Pons (tissue), 1 donor: ENCODE measurements at places on chromosomes 6 and 20.
A peak's percentile ranks its signal among the peaks of the same experiment; 100 is the strongest.

GRCh38 chr20:60787276-60787675 is 464.8 kb upstream of the CDH4 start:
- DNase-seq = no peak

DNA sequence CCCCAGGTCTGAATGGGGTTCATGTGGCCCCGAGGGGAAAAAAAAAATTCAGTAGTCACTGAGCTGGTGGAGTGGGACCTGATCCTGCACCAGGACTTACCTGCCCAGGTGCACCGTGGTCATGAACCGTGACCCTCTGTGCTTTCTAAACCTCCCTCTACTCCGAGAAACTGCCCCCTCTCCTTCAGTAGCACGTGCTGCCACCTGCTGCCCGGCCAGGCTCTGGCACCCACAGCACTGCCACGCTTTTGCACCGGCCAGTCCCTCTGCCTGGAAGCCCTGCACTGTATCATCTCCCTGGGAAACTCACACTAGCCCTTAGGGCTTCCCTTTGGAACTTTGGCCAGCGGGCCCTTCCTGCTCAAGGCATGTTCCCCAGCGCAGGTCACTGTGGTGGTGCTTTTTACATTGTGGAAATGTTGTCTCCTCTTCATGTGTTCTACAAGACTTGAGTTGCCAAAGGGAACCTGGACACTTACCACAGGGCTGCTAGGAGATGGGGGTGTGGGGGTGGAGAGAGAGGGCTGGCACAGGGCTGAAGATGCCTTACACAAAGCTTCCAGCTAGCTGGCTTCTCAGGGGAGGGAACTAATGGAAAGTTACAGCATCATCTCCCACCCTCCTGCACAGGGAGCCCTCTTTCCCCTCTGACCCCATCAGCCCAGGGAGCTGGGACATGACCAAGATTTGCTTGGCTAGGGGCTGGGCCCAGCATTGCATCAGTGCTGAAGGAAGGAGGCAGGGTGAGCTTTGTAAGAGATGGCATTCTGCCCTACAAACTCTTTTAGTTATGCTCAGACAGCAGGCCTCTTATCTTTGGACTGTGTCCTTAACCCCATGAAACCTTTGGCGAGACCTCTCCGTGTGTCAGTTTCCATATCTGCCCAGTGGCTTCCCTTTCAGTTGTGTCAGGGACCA is 2.5 kb upstream of the PTPRT start:
- DNase-seq = peak; percentile 30

GRCh38 chr6:80316686-80317231 is 210.3 kb downstream of the BCKDHB start:
- peak; percentile 91 for DNase-seq

DNA sequence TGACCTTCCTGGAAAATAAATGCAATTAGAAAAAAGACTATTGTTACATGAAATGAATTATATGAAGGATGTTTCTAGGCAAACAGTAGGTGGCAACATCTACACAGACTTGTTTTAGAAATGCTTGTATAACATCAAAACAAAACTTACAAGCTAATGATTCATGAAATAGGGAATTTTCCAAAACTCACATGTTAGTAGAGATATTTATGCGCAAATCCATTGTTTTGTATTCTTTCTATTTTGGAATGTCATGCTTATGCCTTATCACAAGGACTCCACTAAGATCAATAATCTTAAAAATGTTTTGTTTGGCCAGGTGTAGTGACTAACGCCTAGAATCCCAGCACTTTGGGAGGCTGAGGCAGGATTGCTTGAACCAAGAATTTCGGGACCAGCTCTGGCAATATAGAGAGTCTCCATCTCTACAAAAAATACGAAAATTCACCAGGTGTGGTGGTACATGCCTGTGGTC is 32.3 kb upstream of the LGSN start:
- peak; percentile 72 for DNase-seq

- no peak for DNase-seq
These were observed 51.3 kb upstream of the EIF2S2 start for GRCh38 chr20:34163307-34163706.

DNA sequence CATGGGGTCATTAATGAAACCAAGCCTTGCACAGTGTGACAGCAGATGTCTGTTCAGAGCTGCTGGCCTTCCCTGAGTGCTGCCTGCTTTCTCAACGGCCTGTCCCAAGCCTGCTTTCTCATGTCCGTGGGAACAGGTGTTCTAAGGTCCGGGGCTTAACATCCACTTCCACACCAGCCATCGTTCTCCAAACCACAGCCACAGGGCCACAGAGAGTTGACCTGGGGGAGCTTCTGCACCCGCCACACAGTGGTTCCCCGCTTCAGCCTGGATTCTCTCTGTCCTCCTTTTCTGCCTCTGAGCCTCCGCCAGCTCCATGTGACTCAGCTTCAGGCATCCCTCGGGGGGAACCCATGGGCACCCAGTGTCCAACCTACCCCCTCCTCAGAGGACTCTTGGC is 26.9 kb upstream of the PPP1R3G start:
- DNase-seq = no peak

DNA sequence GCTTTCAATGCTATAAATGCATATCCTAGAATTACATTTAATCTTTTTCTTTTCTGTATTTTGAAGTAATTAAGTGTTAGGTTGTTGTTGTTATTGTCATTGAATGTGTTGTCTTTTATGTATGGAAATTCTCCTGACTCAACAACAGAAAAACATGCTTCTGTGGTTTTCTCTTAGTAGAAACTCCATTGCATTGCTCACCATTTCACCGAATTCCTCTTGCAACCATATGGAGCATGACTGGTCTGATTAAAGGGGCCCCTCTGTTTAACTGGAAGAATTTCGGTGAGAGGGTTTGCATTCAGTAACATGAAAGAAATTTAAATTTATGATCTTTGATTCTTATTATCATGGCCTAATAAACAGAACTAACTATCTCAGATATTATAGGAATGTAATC is 454.3 kb upstream of the JARID2 start:
- DNase-seq = no peak

DNA sequence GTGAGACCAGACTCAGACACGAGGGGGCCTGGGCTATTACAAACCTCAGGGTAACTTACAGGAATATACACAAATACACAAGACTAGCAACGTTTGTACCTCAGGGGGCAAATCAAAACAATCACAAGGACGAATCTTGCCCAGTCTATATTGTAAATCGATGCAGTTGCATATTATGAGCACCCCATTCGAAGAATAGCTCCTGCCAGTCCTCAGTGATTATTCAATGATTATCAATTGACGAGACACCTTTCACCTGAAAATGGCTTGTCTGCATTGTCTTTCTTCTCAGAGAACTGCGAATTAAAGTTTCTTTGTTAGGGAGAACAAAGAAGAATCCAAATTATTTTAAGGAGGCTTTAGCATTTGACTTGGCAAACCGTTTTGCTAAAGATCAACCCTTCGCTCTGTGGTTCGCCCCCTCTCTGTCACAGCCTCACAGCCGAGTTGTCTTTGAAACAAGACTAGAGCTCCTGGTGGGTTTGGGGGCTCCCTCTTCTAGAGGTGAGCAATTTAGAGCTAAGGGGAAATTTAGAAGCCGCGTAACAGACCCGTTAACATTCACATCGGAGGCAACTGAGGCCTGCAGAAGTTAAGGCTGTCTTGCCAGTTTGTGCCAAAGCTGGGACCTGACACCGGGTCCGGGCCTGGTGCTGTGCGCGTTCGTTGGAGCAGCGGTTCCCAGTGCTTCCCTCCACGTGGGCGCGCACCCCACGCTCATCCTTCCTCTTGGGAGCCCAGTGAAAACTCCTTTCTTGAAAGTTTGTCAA is 24.9 kb upstream of the MAP3K7 start:
- DNase-seq = no peak

- no peak for DNase-seq
These were observed 64.1 kb upstream of the DDR1 start for GRCh38 chr6:30820193-30820592.

GRCh38 chr20:64083804-64084684 is at the start of gene LKAAEAR1:
Gene LKAAEAR1, minus strand, starts transcription at chr20:64084398. Its CDS starts 179 bp downstream, at chr20:64084219.
- DNase-seq = no peak

DNA sequence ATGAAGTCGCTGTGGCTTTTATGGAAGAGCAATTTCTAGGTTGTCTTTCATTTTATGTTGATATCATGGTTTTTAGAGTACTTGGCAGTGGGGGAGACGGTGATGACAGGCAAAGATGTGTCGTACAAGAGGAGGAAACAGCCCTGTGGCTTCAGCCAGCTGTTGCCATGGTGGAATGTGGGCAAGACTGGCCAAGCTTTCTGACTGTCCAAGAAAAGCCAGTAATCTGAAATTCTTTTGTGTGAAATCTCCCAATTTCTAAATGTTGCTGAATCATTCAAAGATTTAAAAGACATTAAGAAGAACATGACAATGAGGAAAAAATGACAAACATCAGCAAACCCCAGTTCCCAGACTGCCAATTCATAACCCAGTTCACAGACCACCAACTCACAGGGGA is 23.1 kb downstream of the PFDN4 start:
- DNase-seq = no peak

GRCh38 chr20:57500235-57500634 is 24.7 kb downstream of the CTCFL start:
- no peak for DNase-seq

DNA sequence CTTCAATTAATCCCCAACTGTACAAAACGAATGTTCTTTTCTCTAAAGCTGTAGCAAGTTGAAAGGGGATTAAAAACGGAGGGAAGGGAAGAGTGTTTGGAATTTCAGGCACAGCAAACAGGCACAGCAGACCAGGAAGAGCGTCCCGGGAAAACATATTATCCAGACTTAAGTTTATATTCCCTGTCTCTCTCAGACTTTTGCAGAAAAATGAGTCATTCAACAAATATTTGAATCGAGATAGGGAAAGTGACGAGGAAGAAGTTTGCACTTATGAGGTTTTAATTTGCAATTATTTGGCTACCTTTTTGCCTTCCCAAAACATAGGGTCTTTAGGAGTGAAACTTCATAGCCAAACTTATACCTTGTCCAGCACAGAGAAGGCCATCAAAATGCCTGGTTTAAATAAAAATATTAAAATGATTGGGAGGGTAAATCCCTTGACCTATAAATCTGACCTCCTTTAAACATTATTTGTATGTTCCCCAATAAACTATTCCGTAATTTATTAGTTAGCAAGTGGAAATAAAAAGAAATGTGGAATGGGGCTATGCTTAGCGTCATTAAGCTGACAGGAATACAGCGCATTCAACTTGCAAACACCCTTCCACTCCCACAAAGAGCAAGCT is 16.0 kb downstream of the HFE start:
- DNase-seq = no peak

- DNase-seq = no peak
These were observed 35.0 kb upstream of the BHLHE23 start for GRCh38 chr20:63041776-63042175.

GRCh38 chr6:121826156-121826810 is 390.8 kb downstream of the GJA1 start:
- DNase-seq = no peak

DNA sequence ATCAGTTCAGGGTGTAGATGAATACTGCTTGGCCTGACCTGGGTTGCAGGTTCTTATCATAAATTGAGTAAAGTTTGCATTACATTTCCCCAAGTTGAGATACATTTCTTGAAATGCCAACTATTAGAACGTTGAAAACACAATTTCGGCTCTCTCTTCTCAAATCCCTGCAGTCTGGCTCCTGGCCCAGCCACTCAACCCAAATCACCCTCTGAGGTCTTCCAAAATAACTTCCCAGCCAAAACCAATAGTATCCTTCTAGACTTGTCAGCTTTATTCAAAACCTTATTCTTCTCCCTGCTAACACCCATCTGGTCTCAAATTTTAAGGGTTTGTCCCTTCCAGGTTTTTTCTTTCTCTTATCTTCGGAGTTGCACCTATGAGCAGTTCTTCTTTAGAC is 263.6 kb downstream of the EYA4 start:
- DNase-seq = no peak

DNA sequence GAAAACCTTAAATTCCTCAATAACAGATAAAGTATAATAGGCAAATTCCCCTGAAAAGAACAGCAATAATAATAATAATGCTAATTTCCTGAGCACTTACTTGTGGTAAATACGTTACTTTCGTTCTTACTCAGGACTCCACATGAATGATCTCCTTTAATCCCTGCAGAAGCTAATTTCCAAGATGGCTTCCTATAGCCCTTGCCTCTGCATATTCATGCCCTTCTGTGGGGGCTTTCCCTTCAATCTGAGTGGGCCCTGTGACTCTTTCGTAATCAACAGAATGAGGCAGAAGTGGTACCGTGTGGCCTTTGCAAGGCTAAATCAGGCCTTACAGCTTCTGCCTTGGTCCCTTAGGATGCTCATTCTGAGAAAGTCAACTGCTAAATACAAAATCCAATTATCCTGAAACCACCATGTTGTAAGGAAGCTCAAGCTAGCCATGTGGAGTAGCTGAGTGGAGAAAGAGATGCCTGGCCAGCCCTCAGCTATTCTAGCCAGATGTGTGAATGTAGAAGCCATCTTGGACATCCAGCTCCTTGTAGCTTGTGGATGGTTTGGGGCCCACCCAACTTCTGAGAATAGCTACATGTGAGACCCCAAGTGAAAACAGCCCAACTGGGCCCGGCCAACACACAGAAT is 50.5 kb downstream of the MCUR1 start:
- no peak for DNase-seq

DNA sequence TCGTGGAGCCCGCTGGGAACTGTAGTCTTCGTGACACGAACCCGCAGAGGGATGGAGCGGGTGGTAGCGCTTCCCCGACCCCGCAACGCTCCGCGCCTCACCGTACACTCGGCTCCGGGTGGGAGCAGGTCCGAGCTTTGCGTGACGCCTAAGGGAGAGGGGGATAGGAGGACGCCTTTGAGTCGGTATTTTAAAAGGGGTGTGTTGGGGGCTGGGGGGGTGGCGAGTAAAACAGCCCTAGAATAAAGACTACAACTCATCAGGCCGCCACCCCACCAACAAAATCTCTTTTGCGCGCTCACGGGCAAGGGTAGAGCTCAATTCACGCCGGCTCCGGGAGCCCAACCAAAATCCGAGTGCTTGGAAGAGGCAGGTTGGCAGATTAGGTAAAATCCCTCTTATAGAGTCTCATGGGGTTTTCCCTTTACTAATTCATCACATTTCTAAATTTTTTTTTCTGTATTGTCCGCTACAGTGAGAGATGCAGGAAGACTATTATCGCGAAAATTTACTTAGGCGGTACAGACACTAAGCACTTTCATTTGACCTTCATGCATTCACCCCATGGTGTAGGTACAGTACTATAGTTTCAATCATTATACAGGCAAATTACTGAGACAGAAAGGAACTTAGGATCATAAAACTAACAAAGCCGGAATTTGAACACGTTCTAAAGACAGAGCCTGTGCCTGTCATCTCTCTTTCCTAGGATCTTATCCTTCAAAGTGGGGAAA is 706 bp upstream of the SNX14 start:
- DNase-seq = peak; percentile 52

- DNase-seq = no peak
These were observed 25.9 kb downstream of the TAF4 start for GRCh38 chr20:62039738-62040137.

- DNase-seq = no peak
These were observed 49.5 kb downstream of the BFSP1 start for GRCh38 chr20:17481661-17482060.

DNA sequence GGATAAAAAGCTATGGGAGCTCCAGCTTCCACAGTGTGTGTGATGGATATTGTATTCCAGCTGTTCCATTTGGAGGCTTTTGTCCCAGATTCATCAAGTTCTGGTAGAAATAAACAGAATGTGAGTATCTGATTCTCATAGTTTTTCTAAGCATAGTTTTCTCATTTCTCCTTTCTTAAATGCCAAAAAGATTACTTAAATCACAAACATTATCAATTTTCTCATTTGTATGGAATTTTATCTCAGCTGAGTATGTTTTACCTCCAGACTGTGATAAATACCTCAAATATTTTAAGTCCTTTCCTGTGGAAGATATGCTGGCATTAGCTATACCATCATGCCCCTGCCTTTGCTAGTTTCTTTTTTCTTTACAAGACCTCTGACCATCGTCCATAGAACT is 767.3 kb downstream of the TFAP2A start:
- DNase-seq = no peak
